ENCODE measurements at places on chromosomes 16 and 17.

DNA sequence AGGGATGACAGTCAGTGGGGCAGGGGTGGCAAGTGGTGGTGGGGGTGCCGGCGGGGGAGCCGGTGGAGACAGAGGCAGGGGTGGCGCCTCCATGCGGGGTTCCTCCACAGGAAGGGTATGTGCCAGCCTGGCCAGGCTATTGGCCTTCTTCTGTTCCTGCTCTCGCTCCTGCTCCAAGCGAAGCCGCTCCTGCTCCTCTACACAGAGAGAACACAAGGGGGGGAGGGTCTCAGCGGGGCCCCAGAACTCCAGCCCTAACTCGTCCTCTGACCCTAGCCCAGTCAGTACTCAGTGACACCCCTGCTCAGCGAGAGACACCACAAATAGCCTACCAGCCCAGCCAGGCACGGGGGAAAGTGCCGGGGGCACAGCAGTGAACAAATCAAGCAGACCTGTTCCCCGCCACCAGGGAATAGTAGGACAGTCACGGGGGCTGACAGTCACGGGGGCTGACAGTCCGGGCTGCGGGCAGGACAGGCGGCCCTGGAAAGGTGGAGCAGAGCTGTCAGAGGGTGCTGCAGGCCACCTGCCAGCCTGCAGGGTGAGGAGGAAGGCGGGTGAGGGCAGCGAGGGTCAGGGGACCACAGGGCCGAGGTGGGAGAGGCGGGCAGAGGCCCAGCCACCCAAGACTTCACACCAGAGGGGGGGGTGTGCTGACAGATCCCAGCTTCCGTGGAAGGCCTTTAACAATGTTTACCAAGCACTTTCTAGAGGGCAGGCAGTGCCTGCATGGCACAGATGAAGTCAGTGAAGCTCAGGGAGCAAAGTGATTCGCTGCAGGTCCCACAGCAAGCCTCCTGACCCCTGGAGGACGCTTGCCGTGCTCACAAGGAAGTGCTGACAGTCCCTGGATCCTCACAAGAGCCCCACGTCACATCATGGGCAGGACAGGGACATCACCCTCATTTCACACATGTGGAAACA, 5.3 kb downstream of the MNT start:
- DNase-seq: peak; percentile 84

DNA sequence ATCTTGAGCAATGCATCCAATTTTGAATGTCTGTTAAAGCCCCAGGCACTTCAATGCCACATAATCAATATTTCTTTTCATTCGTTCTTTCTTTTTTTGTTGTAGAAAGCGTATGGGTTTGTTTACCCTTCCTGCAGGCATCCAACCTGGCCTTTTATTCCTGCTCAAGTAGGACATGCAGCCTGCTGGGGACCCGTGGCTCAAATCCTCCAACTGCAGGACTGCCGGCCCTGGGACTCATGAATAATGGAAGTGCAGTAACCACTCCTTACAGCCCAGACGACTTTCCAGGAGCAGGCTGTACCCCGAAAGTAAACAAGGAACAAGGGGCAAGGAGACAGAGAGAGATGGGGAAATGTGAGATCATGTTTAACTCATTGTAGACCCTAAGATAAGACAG, 126.4 kb downstream of the SALL1 start:
- DNase-seq: no peak

DNA sequence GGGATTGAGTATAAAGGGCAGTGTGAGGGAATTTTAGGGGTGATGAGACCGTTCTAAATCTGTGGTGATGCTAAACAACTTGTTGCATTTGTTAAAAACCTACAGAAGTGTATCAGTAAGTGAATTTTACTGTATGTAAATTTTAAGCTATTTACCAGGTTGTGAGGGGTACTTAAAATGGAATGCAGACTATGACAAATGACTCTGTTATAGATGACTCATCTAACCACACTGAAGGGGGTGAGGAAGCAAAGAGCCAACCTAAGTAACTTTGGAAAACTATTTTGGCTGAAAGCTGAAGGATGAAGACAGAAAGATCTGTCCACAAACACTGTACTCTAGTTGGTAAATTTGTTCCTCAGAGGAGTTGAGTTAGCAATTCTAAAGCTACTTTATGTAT, 5.3 kb upstream of the MKS1 start:
- DNase-seq: no peak

DNA sequence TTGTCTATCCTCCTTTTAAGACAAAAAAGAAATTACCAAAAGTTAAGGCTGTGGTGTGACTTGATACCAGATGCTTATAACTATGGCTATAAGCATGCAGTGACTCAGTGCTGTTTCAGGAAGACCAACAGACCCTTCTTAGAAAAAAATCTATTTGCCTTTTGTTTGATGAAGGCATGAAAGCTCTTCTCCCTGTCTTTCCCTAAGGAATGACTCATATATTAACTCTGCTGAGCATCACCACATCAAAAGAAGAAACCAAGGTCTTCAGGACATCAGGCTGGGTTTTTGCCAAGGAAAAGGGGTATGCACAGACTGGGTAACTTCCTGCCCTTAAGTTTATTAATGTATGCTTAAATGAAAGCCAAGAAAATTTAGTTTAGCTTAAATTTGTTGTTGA, 47.1 kb downstream of the VMP1 start:
- DNase-seq: no peak

All from spleen (tissue), 13 donors.